CD4-positive, alpha-beta T cell treated with Interleukin-6 for 4 hours (primary cell): ENCODE measurements at places on chromosomes 11 and 22.
A peak's percentile ranks its signal among the peaks of the same experiment; 100 is the strongest.

- no peak for DNase-seq
Measured at GRCh38 chr11:85316967-85317366, 310.2 kb downstream of the DLG2 start.

GRCh38 chr11:38900211-38900610 lies 2302.2 kb upstream of the RAG2 start:
- DNase-seq, result no peak

- DNase-seq, result peak; percentile 81
Measured at GRCh38 chr11:19240420-19241259, at the start of gene E2F8. Gene E2F8, minus strand, starts transcription at chr11:19240945. Its CDS starts 824 bp downstream, at chr11:19240121.

DNA sequence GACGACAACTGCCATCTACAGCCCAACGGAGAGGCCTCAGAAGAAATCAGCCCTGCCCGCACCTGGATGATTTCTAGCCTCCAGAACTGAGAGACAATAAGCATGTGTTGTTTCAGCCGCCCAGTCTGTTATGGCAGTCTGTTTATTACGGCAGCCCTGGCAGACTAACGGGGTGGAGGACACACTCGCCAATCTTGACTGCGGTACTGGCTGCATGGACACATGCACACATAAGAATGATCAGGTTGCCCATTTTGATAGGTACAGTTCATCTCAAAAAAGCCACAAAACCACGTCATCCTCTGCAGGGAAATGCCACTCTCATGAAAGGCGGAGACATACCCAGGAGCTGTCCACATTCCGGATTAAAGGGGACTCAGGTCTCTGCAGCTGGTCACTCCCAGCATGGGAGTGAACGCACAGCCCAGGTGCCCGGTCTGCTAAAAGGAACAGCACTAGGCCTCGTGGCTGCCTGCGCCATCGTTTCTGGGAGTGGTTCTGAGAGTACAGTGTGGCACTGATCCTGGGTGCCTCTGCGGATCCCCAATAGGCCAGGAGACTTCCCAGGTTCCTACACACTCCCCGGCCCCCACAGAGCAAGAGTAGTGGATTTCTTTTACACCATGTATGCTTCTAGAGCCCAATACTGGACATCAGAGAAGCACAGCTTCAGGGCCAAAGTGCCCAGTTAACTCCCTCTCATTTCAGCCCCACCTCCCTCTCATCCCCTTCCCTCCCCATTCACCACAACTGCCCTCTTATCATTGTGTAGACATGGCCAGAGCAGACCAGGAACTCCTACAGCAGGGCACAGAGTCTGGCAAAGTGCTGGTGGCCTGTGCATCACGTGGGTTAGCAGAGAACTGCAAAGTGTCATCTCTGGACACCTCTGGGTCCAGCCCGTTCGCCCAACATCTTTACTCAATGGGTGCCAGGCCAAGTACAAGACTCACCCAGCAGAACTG lies 11.7 kb upstream of the COMT start:
- no peak for DNase-seq

- DNase-seq, result no peak
Measured at GRCh38 chr22:44147008-44147645, 33.6 kb upstream of the PARVG start.

- DNase-seq, result no peak
Measured at GRCh38 chr11:78922859-78923625, 348.4 kb upstream of the NARS2 start.

DNA sequence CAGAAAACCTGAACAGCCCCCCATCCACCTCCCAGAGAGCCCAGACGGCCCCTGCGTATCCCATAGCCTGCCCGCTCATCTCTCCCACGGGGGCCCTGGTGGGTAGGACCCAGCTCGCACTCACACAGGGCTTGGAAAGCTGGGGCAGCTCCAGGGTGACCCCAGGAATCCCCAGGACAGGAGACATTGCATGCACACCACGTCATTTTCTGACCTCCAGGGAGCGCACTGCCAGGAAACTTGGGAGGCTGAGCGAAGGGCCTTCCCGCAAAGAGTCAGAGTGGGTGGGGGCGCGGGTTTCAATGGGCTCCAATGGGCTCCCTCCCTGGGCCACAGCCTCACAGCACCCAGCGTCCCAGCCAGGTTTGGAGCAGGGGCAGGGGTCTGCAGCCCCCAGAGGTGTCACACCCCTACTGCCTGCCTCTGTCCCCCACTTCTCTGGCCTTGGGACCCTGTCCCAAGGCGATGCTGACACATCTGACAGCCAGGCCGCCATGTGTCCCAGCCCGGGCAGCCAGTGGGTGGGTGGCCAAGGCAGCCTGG lies 8.2 kb upstream of the SYT8 start:
- no peak for DNase-seq

- DNase-seq, result no peak
Measured at GRCh38 chr22:39559456-39560105, 11.0 kb upstream of the CACNA1I start.

- DNase-seq, result no peak
Measured at GRCh38 chr11:47071341-47071740, 105.3 kb downstream of the ARFGAP2 start.

DNA sequence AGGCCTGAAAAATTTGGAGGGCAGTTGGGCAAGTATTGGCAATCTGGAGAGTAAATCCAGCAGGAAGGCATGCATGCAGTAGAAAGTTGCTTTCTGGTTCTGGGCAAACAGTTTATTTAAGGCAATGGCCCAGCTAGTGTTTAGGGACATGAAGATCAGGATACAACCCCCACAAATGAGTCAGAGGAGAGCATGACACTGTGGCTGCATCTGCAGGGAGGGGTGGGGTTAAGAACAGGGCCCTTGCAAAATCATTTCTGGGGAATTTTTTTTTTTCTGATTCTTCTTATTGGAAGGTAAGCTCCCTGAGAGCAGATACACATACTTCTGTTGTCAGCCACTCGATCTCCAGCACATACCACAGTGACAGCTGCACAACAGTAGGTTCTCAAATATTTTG lies 61.1 kb downstream of the FDX1 start:
- no peak for DNase-seq

GRCh38 chr11:126182787-126183445 lies 28.5 kb downstream of the RPUSD4 start:
- DNase-seq, result no peak

- no peak for DNase-seq
Measured at GRCh38 chr22:27270818-27271510, 530.6 kb downstream of the MN1 start.

GRCh38 chr11:2302306-2302895 lies 588 bp downstream of the TSPAN32 start:
- DNase-seq, result peak; percentile 46

GRCh38 chr22:20994128-20994901 lies 7.6 kb downstream of the THAP7 start:
- DNase-seq, result no peak

GRCh38 chr11:133950874-133951326 lies 5.9 kb downstream of the IGSF9B start:
- DNase-seq, result no peak

- DNase-seq, result no peak
Measured at GRCh38 chr11:12159351-12160099, 49.1 kb downstream of the MICAL2 start.

DNA sequence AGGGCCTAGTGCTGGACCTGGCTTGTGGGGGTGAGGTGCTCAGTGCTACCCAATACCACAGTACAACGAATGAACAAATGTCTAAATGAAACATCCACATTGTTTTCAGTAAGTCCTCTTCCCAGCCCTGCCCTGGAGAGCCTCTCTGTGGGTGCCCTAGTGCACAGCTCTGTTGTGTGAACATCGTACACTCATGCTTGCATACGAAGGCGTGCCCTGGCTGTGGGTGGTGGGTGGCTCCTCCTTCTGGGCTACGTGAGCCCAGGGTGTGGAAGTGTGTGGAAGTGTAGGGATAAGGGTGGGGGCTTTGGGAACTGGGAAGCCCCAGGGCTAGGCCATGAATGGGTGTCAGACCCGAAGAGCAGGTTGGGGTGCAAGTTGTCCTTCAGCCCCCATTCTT lies 592 bp upstream of the NLRX1 start:
- no peak for DNase-seq

GRCh38 chr11:65224930-65225278 lies 36.9 kb upstream of the POLA2 start:
- DNase-seq, result no peak

DNA sequence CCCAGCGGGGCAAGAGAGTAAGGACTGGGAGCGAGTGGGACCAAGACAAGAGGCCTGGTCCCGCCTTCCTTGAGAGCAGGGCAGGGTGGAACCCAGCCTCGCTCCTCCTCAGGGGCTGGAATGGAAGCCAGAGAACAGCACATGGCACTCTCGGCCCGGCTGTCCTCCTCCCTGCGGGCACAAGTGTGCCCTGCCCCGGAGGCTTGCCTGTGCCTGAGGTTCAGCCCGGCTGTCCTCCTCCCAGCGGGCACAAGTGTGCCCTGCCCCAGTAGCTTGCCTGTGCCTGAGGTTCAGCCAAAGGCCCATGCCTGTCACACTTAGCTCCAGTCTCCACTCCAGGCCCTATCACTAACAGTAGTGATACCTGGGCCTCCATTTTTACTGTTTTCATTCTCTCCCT lies 24.2 kb downstream of the SULT4A1 start:
- no peak for DNase-seq

DNA sequence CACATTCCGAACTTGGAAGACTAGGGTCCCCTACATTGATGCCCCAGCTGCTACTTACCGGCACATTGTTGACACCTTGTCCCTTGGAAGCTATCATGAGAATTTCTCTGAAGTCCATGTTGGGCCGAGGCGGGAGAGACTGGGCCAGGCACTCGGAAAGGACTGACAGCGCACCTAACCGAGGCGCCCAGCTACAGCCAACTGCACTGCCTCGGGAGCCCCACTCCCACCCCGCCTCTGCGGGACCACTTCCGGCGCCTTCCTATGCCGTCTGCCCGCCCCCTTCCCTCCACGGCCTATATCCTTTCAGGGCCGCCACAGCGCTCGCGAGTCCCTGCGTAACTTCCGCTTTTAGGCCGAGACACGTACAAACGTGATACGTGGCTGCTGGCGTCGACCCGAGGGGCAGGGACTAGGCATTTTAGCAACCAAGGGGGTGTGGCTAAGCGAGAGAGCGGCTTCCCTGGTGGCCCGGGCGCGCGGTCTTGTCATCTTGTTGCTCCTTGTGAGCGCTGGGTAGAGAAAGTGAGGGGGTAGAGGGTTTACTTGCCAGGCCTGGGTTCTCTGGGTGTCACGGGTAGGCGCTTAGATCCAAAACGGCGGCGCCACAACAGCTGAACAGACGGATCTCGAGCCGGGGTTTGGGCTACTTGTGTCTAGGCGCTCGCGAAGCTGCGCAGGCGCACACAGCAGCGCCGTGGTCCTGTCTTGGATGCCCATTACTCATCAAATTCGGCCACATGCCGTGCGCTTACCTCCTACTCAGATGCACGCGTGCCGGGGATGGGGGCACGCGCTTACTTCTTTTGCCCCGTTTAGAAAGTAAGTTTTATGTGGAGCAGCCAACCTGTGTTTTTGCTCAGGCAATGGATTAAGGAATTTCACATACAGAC lies at the start of gene SPTY2D1:
Gene SPTY2D1 (minus strand): TSS at position 203 of the 893 bp plus-strand sequence. CDS start 85 bp downstream, at position 118.
- peak; percentile 98 for DNase-seq

DNA sequence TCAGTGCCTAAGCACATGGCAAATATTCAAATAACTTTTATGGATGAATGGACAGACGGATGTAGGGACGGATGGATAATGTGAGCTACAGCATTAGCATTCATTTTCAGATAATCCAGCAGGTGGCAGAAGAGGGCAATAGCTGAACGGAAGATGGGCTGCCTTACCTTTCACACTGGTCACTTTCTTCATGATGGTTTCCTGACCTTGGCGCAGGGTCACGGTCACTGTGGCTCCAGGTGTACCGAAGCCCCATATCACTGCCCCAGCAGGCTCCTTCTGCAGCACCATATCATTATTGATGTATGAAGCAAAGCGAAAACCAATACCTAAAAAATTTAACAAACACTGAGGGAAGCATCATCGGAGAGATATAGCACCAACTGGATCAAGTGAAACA lies 4.3 kb downstream of the SIAE start:
- DNase-seq, result peak; percentile 56

DNA sequence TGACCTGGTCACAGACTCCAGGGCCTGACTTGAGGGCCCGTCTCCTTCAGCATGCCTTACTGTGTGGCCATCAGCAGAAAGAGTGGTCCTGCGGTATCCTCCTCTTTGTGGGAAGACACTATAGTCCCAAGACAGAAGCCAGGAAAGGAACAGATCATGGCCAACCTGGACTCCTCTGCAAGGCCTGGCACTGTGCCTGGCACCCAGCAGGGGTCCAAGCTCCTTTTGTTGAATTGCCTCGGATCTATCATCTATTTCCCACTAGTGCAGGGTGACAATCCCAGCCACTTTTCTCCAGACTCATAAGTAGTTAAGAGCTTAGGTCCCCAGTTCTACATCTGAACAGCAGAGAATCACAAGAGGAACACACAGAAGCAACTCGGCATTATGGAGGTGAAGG lies 27.0 kb downstream of the DSCAML1 start:
- DNase-seq, result no peak

- no peak for DNase-seq
Measured at GRCh38 chr22:34886391-34886790, 179.6 kb upstream of the ISX start.

DNA sequence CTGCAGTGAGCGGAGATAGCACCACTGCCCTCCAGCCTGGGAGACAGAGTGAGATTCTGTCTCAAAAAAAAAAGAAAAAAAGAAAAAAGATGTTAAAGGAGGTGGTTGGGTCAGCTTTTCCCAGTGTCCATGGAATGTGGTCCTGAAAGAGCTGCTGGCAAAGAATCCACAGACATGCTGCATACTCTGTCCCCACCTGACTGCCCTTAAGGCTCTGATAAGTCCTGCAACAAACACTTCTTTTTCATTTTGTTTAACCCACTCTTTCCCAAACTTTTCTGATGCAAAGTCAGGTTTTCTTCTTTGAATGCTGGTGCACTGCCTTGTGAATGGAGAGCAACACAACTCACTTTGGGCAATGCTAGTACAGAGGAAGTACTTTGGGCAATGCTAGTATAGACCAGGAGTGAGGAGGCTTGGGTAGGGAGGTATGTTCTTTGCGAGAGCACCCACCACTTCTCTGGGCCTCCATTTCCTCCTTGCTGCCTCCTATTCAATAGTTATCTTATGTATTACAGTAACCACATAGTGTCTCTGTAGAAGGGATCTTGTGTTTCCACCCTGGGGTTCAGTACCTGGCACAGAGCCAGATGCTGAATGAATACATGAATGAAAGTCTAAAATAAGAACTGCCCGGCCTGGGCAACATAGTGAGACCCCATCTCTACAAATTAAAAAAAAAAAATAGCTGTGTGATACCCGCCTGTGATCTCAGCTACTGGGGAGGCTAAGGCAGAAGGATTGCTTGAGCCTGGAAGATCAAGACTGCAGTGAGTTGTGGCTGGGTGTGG lies 18.9 kb downstream of the LIF start:
- peak; percentile 29 for DNase-seq

GRCh38 chr11:13140028-13140870 lies 131.1 kb downstream of the RASSF10 start:
- DNase-seq, result no peak

DNA sequence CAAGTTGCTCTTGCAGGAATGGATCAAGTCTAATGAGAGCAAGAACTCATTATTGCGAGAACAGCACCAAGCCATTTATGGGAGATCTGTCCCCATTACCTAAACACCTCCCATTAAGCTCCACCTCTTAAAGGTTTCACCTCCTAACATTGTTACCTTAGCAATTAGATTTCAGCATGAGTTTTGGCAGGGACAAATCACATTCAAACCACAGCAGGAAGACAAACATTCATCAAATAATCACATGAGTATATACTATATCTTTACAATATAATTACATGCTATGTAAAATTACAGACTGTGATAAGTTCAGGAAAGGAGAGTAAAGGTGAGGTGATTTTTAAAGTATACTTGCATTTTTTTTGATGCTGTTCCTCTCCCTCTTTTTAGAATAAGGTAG lies 6.6 kb upstream of the TEAD1 start:
- no peak for DNase-seq
